Effector CD4-positive, alpha-beta T cell (primary cell): ENCODE measurements at places on chromosomes 16 and 17.

GRCh38 chr17:44043272-44043696, 23.2 kb downstream of the LSM12 start:
- DNase-seq = no peak

DNA sequence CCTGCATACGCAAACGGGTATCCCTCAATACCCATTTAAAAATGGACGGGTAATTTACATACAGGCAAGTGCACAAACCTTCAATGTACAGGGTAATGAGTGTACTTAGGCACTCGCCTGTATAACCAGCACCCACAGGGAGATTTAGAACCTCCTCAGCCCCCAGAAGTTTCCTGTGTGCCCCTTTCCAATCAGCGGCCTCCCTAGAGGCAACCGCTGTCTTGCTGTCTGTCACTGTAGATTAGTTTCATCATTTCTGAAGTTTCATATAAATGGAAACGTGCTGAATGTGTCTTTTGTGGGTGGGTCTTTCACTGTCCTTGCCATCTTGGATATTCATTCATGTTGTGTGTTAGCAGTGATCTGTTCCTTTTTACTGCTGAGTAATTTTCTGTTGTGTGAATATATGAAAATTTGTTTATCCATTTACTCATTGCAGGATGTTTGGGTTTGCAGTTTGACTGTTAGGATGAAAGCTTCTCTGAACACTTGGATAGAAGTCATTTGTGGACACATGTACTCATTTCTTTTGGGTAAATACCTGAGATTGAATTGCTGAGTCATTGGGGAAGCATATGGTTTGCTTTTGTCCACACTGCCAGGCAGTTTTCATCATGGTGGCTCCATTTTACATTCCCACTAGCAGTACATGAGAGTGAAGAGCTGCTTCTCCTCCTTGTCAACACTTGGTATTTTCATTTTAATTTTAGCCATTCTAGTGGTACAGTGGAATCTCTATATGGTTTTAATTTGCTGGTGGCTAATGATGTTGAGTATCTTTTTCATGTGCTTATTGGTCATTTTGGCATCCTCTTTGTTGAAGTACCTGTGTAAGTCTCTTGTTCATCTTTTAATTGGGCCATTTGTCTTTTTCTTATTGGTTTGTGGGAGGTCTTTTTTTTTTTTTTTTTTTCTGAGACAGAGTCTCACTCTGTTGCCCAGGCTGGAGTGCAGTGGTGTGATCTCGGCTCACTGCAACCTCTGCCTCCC, 2.1 kb upstream of the ADCY7 start:
- DNase-seq = no peak

GRCh38 chr17:29837531-29837930, 92.5 kb downstream of the SSH2 start:
- no peak for DNase-seq

DNA sequence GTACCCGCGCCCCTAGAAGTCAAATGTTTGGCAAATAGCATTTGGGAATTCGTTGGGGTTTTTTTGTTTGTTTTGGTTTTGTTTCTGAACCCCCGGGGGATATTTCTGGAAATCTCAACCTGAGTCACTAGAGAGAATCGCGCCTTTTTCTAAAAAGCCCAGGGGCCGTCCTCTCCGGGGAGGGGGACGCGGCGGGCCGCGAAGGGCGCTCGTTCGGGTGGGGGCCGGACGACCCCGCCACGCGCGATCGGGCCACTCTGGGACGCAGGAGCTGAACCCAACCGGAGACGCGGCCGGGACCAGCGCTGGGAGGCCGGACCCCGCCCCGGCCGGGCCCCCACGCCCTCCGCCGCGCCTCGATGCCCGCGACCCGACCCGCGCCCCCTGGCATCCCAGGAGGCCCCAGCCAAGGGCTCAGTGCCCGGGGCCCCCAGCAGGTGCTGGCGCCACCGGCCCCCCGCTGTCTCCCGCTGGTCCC, 302 bp downstream of the LITAF start:
- DNase-seq = no peak

GRCh38 chr16:66569827-66570405, 3.7 kb downstream of the CMTM1 start:
- no peak for DNase-seq

GRCh38 chr16:49810831-49811230, 45.1 kb downstream of the ZNF423 start:
- no peak for DNase-seq

DNA sequence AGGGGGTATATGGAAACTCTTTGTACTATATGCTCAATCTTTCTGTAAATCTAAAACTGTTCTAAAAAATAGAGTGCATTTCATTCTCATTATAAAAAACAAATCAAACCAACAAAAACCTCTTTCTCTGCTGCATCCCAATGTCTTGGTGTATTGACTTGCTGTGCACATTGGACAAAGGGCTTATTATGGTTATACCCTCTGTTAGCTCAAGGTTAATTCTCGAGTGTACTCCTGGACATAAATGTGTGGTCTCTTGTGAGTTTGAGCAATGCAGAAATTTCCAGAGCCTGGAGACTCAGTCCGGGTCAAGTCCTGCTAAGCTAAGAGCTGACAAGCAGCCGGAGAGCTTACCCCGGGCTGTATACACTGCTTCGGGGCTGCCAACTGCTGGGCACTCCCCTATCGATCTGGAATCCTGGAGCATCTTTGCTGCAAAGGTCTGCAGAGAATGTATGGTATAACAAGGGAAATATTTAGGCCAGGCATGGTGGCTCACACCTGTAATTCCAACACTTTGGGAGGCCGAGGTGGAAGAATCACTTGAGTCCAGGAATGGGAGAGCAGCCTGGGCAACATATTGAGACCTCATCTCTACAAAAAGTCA, 66.2 kb upstream of the BRD7 start:
- no peak for DNase-seq
